ENCODE measurements at places on chromosomes 3 and 15.

GRCh38 chr3:54660714-54661132, 267.1 kb downstream of the LRTM1 start:
- no peak for DNase-seq

GRCh38 chr15:100123611-100124010, 218.2 kb downstream of the ADAMTS17 start:
- DNase-seq = no peak

DNA sequence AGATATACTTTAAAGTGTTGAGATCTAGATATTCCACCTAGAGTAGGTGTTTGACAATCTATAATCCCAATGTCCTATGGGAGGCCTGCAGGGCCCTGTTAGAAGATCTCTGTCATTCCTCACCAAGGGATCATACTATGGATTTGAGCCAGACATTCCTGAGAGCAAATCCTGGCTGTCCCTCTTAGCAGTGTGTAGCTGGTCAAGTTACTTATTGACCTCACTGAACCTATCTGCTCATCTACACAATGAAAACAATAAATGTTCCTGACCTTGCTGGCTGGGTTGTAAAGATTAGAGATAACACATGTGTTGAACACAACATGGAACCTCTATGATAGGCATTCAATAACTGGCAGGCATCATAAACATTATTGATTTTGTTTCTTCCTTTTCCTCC, 265.6 kb upstream of the ATP11B start:
- DNase-seq = no peak

GRCh38 chr3:33491721-33492120, 51.5 kb upstream of the UBP1 start:
- DNase-seq = no peak

DNA sequence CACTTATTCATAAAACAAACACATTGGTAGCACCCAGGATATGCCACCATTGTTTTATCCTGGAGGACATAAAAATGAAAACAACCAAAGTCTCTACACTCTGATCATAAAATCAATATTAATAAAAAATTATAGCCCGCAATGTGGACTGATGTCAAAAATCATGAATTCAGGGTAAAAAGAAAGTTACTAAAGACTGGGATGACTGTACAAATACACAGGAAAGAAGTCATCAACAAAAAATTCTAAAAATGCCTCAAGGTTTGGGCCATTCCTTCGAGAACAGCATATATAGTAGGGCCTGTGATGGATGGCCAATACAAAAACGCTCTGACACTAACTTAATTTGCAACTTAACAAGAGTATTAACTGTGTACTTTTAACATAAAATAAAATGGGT, 76.8 kb downstream of the THBS1 start:
- DNase-seq = no peak

All from NCI-H2029 treated with DMSO at 0.1 percent for 48 hours (cell line).